NCI-H1105 (cell line): ENCODE measurements at places on chromosomes 6 and 20.

DNA sequence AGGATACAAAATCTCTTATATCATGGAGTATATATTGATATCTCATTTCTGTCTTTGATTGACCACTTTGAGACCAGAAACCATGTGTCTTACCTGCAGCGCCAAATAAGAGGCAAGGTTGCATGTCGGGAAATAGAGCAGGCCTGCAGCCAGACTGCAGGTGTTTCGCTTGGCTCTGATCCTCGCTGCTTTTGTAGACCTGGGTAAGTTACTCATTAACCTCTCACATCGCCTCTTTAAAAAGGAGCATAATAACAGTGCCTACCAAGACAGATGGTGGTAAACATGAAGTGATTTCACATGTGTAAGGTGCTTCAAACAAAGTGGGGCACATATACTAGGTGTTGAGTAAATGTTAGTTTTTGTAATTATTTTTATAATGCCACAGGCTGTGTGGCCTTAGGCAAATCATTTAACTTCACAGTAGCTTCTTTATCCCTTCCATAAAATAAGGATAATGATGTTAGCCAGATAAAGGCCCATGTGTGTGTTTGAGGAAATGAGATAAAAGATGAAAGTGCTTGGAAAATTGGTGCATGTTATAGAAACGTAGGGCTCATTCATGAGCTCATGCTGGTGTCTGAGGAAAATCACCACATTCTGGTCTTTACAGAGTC is 248.8 kb upstream of the MAP3K7 start:
- peak; percentile 35 for DNase-seq

- no peak for DNase-seq
Measured at GRCh38 chr6:109738255-109738654, 47.2 kb downstream of the FIG4 start.

DNA sequence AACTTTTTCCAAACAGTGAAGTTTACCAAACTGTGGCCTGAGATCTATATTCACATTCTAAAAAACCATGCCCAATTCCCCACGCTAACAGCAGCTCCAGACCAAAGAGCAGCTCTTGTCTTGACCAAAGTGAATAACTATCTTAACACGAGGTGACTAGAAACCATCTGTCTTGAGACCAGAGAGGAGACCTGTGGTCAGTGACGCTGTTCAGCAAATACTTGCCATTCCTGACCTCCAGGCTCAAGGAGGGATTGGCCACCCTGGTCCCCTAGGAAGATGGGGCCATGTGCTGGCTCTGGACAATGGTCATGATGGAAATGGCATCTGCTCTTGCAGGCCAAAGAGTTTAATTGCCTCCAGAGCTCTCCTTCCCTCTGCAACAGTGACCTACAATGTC is 104.4 kb upstream of the CD93 start:
- DNase-seq, result no peak

GRCh38 chr6:46490425-46491200 is 636 bp downstream of the RCAN2 start:
- peak; percentile 42 for DNase-seq

DNA sequence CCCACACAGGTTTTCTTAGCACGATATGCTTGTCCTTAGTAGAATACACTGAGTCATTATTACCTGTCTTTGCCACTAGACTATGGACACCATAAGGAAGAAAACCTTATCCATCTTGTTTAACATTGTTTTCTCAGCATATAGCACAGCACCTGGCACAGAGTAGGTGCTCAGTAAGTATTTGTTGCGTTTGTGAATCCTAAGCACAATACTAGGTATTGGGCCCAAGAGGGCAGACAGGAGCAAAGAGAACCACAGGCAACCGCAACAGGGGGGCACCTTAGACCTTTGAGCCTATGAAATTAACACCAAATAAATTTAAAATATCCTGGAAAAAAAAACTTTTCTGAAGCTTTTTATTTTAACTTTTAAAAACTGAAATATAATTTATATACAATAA is 3.7 kb upstream of the NCOA6 start:
- DNase-seq, result no peak

GRCh38 chr6:89501222-89501621 is 68.3 kb downstream of the ANKRD6 start:
- no peak for DNase-seq

- no peak for DNase-seq
Measured at GRCh38 chr6:17276766-17277165, 4.4 kb upstream of the RBM24 start.
